ENCODE measurements at places on chromosomes 4 and X.

- no peak for DNase-seq
These were observed 105.4 kb upstream of the DIAPH2 start for GRCh38 chrX:96579252-96579651.

DNA sequence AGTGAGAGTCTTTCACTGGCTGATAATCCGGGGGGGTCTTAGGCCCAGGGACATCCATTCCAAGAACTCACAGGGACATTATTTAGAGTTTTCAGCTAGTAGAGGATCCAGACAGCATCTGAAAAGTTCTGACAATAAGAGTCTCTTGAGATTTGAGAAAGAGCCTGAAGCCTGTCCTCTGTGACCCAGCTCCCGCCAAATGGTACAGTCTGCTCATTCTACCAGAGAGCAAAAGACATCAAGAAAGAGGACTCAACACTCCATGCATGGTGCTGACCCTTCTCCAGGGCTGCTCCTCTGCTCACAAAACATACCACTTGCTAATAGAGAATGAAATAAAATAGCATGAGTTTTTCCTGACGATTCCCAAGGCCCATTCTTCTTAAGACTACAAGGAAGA lies 162.0 kb downstream of the ATP10D start:
- no peak for DNase-seq

- DNase-seq = no peak
These were observed 478.0 kb downstream of the PDHA2 start for GRCh38 chr4:96317891-96318290.

GRCh38 chr4:53653484-53654053 lies 62.3 kb upstream of the LNX1 start:
- no peak for DNase-seq

DNA sequence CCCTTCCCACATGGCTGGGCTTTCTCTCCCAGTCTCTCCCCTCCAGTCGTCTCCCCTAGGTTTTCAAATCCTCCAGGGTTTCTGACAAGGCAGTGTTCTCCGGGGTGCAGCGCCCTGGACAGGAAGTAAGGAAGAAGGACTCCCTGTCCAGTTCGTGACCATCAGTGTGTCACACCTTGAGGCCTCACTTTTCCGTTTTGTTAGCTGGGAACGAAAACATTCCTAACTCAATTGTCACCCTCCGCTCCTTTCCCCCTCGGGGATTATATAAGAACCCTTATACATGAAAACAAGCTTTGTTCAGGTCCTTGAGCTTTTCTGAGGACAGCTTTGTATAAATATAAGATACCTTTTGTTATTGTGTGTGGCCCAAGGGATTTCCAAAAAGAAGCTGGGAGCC lies 92.1 kb downstream of the KDR start:
- no peak for DNase-seq

GRCh38 chr4:31727030-31727429 lies 1006.9 kb downstream of the PCDH7 start:
- DNase-seq = no peak

DNA sequence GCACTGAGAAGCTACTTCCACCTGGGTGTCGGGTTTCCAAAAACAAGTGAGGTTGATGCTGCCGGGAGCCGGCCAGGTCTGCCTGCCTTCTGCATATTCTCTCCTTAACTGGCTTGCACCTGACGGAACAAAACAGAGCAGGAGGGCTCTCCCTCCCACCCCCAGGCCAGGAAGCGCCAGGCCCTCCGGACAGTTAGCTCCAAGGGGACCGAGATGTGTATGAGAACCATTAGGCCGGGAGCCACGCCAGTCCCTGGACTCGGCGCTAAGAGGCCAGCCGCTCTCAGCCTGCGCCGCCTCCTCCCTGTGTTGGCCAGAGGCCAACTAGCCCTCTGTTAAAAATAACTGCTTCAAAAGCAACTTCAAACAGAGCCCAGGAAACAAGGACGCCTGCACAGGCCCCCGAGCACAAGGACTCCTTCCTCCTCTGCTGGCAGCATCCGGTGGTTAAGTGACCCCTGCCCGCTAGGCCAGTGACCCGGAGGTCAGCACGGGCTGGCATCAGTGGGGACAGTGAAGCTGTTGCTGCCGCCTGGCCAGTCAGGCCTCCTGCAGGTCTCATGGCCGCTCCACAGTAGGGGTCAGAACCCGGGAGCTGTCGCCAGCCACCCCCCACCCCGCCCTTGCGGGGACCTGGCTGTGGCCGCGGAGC lies 107.9 kb downstream of the ABLIM2 start:
- no peak for DNase-seq

GRCh38 chrX:723781-724180 lies 93.2 kb downstream of the SHOX start:
- DNase-seq = no peak

DNA sequence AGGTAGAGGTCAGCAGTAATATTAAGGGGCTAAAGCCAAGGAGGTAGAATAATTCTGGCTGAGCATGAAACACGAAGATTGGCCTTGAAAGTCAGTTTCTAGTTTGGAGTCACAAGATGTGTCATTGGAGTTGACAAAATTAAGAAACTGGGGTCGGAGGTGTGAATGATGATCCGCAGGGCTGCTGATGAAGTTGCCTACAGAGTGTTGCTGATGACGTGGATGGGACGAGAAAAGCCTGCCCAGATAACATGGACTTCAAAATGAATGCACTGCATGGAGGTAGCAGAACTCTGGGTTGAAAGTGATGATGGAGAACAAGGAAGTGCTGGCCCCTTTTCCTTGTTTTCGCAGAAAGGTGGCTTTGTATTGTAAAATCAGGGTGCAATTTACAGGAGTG lies 60.5 kb downstream of the DTHD1 start:
- no peak for DNase-seq

- DNase-seq = no peak
These were observed 25.2 kb downstream of the NAT8L start for GRCh38 chr4:2084316-2084715.

DNA sequence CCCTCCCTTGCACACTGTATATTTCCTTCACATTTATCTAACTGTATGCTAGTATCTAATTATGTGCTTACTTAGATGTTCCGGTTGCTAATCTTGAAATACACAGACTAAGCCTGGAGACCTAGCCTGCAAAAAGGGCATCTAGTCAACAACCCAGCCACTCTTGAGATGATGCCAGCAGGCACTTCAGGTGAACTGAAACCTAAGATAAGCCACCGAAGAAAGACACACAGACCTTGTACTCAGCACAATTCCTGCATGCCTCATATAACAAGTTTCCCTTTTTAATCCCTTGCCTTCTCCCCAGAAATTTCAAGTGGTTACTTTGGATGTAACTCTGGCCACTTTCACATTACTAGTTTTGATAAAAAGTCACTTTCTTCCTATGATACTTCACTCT lies 2506.6 kb downstream of the ARAP2 start:
- no peak for DNase-seq

GRCh38 chrX:38970845-38971244 lies 169.6 kb downstream of the MID1IP1 start:
- no peak for DNase-seq

- DNase-seq = no peak
These were observed 80.3 kb upstream of the NEIL3 start for GRCh38 chr4:177229331-177229730.

DNA sequence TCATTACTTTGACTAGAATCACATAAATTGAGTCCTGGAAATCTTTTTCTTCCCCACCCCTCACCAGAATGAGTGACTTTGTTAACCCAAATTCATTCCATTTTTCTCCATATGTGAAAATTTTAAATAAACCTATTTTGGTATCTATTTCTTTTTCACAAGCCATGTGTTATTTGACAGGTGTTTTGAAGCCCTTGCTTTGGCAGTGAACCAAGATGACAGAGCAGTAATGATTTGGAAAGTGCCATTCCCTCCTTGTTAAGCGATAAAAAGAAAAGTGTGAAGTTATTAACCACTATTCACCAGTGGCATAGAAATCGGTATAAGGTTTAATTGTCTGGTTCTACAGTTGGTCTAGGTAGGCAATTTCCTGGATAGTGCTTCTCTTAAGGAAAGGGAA lies 66.1 kb downstream of the POLA1 start:
- DNase-seq = no peak

GRCh38 chrX:74180716-74181115 lies 123.3 kb upstream of the ZCCHC13 start:
- DNase-seq = no peak

- DNase-seq = no peak
These were observed 106.8 kb downstream of the EIF4E start for GRCh38 chr4:98822144-98822543.

- no peak for DNase-seq
These were observed 168.5 kb upstream of the STK26 start for GRCh38 chrX:131854581-131854980.

GRCh38 chrX:133909888-133910287 lies 75.5 kb downstream of the GPC3 start:
- no peak for DNase-seq

DNA sequence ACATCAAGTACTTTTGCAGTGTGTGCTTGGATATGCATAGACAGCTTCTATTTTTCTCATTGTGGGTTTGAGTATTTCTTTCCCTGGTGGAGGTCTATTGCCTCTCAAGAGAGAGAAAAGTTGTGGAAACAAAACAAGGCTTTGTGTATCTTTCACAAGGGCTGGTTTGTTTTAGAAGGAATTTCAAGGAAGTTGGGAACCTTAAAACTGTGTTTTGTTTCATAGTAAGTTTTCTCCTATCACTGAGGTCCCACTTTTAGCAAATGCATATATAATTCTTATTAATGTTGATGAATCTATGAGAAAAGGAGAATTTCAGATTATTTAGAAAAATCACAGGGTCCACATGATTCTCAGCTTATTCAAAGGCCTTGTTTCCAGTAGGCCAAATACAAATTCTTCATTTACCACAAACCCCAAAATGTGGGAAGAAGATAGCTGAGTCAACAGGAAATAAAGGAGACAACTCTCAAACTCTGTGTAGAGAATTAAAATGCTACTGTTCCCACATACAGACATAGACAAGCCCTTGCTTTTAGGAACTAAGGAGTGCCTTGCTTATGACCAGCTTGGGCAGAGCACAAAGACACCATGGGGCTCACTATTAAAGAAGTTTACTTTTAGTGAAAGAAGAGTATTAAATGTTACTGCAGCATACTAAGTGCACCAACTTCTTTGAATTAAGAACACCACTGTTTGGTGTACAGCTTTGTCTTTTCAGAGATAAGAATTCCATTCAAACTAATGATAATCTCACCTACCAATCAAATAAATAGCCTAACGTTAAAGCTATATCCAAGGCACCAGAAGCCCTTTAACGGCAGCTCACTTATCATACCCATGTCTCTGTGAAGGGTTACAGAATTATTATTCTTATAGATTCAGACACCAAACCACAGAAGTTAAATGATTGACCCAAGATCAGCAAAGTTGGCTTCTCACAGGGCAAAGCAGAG lies 177.4 kb upstream of the LEF1 start:
- no peak for DNase-seq

DNA sequence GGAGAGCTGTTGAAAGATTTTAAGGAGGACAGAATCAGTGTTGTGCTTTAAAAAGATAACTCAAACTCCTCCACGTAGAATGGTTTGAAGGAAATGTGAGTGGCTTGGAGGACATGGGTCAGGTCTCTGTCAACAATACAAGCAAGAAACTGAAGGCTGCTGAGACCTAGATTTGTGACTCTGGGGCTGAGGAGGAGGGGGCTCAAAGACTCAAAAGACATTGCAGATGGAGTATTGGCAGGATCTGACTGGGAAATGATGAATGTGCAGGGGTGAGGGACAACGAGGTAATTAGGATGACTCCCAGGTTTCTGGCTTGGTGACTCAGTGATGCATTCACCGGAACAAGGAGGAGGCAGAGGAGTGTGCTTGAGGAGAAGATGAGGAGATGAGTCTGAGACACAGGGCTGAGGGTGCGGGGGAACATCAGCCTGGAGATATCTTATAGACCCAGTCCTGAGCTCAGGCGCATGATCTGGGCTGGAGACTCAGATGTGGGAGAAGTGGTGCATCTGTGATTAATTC lies 3.3 kb upstream of the RPS4X start:
- no peak for DNase-seq

- DNase-seq = no peak
These were observed 32.7 kb upstream of the WFS1 start for GRCh38 chr4:6236816-6237390.

GRCh38 chr4:167606551-167606950 lies 372.3 kb upstream of the SPOCK3 start:
- DNase-seq = no peak

DNA sequence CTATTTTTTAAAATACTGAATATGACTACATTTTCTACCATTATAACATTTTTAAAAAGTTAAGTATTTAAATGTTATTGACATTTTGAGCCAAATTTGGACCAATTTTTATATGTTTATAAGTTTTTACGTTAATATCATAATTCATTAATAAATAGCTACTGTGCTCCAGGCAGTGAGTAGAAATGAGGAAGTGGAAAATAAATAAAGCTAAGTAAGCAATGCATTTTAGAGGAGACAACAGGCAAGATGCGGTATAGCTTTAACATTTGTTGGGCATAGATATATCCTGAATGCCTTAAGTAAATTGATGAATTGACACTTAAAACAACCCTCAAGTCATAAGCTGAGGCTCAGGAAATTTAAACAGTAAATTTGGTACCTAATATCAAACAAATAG lies 474.8 kb downstream of the PCDH10 start:
- DNase-seq = no peak

GRCh38 chrX:41389311-41389888 lies 55.4 kb downstream of the DDX3X start:
- DNase-seq = no peak

- DNase-seq = no peak
These were observed 53.2 kb upstream of the EPGN start for GRCh38 chr4:74255096-74255495.

GRCh38 chr4:17924189-17924588 lies 97.4 kb downstream of the LCORL start:
- no peak for DNase-seq

GRCh38 chr4:15149234-15149838 lies 147.1 kb downstream of the CPEB2 start:
- no peak for DNase-seq

- peak; percentile 44 for DNase-seq
These were observed 2.9 kb downstream of the PAK3 start for GRCh38 chrX:111098874-111099273.

DNA sequence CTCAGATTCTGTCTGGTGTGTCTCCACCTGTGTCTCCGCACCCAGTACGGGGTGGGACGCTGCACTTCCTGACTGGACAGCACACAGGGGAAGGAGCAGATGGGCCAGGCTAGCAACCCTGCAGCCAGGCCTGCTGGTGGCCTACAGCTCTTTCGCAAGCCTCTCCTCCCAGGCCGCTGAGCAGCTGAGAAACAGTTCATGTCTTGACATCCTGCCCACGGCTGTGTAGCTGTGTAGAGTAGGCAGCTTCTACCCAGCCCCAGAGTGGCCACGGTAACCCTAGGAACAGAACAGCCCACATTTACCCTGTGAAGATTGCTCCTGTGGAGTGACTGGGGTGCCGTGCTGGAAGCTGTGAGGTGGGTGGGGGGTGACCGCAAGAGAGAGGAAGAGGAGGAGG lies 38.9 kb downstream of the CCNQ start:
- no peak for DNase-seq

GRCh38 chr4:37999000-37999716 lies 39.0 kb downstream of the PTTG2 start:
- DNase-seq = no peak

- no peak for DNase-seq
These were observed 157.6 kb downstream of the ARX start for GRCh38 chrX:24858004-24858746.

GRCh38 chr4:7392438-7393421 lies 42.0 kb downstream of the PSAPL1 start:
- no peak for DNase-seq

GRCh38 chr4:118867311-118868067 lies 21.2 kb upstream of the SYNPO2 start:
- no peak for DNase-seq

GRCh38 chrX:108221301-108221864 lies 129.8 kb downstream of the ATG4A start:
- no peak for DNase-seq

All from T-helper 17 cell (primary cell).